NT2/D1 (cell line): ENCODE measurements at places on chromosomes 6 and 20.

DNA sequence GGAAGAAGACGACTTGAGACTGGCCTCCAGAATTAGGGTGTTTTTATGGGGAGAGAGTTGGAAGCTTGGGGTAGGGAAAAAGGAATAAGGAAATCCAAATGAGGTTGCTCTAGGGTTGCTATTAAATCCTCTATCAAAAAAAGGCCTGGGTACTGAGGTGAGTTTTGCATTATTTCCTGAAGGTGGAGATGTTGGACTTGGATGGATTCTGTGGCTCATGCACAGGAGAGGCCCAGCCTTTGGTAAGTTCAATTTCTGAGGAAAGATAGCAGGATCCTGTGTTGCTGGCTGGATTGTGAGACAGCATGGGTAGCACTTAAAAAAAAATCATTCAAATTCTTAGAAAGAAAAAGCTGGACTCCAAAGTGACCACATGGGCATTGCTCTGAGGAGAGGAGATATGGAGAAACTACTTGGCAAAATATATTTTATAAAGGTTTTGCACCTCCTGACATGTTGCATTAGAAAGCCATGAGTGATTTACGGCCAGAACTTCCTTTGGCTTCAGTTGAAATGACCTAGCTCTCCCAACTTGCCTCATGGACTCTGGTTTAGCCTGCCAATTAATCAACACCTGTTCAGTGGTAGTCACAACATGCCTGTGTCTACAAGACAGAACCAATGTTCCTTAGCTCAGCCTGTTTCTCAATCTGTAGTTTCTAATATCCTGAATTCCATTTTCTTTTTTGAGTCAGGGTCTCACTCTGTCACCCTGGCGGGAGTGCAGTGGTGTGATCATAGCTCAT, 152.1 kb upstream of the RALGAPA2 start:
- no peak for DNase-seq

- peak; percentile 22 for DNase-seq
Observed at GRCh38 chr20:20410678-20411077, 42.8 kb downstream of the INSM1 start.

DNA sequence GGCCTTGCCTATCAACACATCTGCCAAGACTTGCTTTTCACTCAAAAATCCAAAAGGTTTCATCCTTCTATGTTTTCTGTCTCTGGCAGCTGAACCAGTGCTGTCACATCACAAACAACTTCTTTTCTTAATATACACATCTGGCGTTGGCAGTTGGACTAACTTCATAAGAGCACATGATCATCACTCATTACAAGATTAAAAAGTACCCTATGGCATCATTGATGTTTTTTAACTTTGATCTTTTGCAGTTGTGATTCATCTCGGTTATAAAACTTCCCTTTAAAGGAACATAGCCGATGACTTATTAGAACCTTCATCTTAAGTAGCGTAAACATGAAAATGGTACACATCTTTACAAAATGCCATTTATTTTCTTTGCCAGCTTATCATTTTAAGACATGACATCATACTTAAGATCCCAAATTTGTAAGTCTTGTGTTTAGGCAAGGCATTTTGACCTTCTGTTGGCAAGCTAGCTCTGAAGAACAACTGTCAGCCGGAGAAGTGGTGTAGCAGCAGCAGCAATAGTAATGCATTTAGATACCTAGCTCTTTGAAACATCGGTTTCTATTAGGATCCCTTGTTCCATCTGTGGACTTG, 64.2 kb upstream of the SUPT3H start:
- DNase-seq, result no peak

GRCh38 chr20:35616465-35617396, 1.1 kb downstream of the SPAG4 start:
- DNase-seq, result peak; percentile 68

GRCh38 chr6:89208551-89208950, 8.6 kb downstream of the GABRR1 start:
- no peak for DNase-seq

DNA sequence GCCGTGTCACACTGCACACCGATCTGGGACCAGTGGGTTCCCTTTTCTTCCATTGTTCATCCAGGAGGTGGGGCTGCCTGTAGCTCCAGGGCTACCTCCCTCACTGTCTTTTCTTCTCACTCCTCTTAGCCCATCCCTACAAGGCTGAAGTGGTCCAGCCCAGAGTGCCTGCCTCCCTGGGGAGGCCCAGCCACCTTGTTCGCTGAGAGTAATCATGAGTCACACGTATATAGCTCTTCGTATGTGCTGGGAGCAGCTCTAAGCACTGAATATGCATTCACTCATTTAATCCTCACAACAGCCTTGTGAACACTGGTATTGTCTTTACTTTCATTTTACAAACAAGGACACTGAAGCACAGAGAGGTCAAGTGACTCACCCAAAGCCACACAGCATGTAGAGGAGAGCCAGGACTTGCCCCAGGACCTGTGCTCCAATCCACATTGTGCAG, 14.7 kb upstream of the CCDC167 start:
- DNase-seq, result no peak

DNA sequence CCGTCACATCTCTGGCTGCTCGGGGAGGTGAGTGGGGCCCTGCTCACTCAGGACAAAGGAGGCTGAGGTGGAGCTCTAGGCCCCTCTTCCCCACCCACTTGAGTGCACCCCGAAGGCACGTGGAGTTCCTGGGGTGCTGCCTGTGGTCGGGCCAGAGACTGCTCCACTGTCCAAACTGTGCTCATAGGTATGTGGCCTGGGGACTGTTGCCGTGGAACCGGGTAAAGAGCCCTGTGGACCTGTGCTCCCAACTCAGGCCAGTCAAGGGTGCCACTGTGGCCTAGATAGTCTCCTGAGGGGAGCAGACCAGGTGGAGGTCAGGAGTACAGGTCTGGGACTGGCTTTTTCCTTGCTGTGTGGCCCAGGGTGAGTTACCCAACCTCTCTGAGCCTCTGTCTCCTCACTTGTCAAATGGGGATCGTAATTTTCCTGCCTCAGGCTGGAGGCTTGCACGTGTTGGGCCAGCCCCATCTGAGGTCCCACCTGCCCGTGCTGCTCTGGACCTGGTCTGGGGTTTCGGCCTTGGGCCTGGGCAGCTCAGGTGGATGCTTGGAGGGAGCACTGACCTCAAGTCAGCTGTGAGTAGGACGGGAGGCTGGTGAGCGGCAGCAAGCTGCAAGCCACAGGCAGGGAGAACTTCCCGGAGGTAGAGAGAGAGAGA, 12.4 kb upstream of the NPBWR2 start:
- DNase-seq, result no peak

DNA sequence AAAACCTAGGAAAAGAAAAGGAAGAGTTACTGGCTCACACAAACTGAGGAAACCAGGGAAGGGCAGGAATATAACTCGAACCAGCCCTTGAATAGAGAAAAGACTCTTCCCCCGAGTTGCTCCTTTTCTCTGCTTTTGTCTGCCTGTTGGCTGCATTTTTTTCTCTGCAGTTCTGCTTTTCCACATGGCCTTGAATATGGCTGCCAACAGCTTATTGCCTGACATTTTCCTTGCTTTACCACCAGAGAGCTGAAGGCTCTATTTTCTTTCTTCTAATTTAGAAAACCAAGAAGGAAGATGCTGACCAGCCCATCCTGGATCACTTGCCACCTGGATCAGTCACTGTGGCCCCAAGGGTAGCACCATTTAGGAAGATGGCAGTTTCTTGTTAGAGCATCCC, 164.8 kb upstream of the MAN1A1 start:
- DNase-seq, result no peak

GRCh38 chr20:62114894-62115293, 7.4 kb upstream of the LSM14B start:
- DNase-seq, result no peak

DNA sequence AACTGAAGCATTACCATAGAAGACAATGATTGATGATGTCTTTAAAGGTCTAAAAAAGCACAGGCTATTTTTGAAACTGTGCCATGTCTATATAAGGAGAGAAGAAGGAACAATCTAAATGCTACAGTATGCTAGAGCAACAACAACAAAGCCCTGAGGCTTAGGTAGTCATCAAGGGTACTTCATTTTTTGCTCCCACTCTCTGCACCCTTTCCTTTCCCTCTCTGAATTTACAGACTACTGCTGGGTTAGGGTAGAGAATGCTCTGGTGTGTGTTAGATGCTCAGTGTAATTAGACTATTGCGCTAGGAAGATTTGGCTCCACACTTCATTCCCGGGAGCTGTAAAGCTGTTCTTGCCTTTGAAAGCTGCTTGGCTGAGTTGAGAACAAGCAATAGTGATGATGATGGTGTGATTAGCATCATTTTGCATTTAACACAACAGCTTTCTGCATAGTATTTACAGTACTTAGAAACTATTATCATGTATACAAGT, 1262.5 kb upstream of the CITED2 start:
- no peak for DNase-seq

DNA sequence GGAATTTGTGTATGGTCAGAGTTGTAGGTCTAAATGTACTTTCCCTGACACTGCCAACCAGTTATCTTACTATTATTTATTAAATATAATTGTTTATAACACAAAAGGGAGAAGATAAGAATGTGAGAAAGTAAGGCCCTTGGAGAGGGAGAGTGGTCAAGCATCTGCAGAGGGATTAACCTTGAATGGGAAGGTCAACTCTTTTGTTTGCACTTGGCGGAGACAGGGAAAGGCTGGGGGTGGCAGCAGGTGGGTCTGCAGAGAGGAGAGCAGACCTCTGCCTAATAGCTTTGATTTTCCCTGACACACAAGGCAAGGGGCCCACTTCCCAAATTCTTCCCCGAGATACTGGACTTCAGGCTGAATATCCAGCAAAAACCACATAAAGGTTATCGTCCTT, 4.2 kb downstream of the LRP11 start:
- no peak for DNase-seq

GRCh38 chr6:99603421-99604165, 3.0 kb upstream of the PRDM13 start:
- no peak for DNase-seq

GRCh38 chr6:138970159-138970558, 17.9 kb downstream of the REPS1 start:
- DNase-seq, result no peak

GRCh38 chr20:60263725-60264709, 305.8 kb downstream of the CDH26 start:
- no peak for DNase-seq

DNA sequence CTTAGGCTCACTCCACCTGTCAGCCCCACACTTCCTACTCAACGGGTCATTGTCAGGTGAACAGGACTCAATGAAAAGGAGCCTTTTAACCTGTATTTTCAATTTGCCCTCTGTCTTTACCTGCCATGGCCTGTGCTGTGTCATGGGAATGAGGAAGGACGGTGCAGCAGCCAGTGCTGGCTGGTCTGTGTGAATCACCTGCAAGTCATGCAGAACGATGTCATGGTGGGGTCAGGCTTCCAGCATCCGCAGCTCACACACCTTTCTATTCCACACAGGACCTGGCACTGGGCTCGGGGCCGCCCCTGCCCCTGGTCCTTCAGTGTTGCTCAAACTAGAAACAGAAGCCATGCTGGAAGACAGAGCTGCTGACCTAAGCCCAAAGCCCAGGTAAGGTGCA, 188.7 kb upstream of the GMDS start:
- no peak for DNase-seq

DNA sequence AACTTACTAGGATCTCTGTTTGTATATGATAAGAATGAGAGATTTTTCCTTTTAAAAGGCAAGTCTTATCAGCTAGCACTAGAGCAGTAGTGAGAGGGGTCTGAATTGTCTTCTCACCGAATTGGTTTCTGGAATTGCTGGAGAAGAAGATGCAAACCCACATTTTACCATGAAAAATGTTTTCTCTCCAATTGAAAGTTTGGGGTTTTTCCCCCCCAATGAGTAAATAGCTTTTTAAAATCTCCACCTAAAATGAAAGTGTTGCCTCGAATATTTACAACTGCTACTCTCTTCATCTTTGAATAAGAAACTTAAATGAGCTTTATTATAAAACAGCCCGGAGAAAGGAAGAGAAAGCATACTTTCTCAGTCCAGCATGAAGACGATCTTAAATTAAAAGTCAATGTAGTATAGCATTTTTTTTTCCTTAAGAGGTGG, 1.8 kb downstream of the TCF21 start:
- DNase-seq, result no peak

DNA sequence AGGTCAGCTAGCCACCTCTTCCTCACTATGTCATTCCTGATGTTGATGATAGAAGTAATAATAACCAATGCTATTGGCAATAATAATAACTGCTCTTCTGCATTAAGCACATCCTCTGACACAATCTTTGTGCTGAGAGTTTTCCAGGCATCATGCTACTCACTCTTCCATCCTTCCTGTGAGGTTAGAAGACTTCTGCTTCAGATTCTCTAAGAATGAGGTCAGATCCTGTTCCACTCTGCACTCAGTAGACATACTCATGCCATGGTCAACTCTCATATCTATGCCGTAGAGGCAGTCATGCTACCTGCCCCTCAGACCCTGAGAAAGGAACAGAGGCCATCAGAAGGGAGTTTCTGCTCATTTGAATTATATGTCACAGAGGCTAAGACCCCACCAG, 98.1 kb upstream of the TOP1 start:
- DNase-seq, result no peak

GRCh38 chr6:12990162-12990561, 273.6 kb downstream of the PHACTR1 start:
- no peak for DNase-seq

GRCh38 chr20:57066126-57066900, 200.1 kb downstream of the BMP7 start:
- no peak for DNase-seq

- no peak for DNase-seq
Observed at GRCh38 chr6:170367241-170367640, 60.7 kb downstream of the FAM120B start.

GRCh38 chr20:13006825-13007224, 1.9 kb upstream of the SPTLC3 start:
- no peak for DNase-seq

- no peak for DNase-seq
Observed at GRCh38 chr20:8162610-8163009, 30.5 kb downstream of the PLCB1 start.

GRCh38 chr20:11261533-11262000, 587.8 kb upstream of the JAG1 start:
- DNase-seq, result no peak

DNA sequence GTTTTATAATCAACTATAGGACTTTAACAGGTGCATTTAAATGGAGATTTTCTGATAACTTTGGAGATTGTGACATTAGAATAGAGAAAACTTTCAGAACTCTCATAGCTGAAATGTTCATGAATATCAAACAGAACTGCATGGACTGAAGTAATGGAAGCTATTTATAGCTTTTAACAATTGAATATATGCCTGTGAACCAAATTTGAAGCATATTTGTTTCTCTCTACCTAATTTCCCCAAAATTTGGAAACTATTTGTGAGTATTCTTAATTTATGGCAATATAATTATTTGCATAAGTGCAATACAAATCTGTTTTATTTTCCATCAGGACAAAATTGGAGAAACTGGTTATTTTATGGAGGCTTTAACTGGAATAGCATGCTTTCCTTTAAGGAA, 96.6 kb downstream of the PLG start:
- no peak for DNase-seq

- DNase-seq, result no peak
Observed at GRCh38 chr6:149950423-149950822, 8.6 kb downstream of the ULBP2 start.

DNA sequence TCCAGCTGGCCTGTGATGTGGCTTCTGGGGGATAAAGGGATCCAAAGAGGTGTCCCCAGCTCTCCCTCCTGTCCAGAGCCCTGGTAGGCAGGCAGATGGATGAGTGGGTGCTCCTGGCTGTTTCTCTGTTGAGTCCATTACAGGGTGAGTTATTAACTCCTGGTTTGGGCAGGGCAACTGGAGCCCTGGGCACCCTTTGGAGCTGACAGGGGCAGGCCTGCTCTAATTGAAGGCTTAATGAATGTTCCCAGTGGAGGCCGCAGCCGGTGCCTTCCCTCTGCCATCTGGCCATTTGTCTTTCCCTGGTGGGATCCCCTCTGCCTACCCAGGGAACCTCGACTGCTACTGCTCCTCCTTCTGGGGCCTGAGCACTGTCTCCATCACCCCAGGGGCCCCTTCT, 44.7 kb upstream of the MLN start:
- no peak for DNase-seq
